ENCODE measurements at places on chromosomes 7 and 10. TPM values are rescaled to one million over a fixed set of nuclear protein-coding genes. Genes with fewer than 3 reads are reported as not detected.

GRCh38 chr7:15284396-15284795 lies 277.4 kb downstream of the AGMO start:
- DNase-seq: no peak

KAZALD1 gene
- total RNA-seq: 0.17 TPM

SAP25 gene
- not detected for total RNA-seq

DNA sequence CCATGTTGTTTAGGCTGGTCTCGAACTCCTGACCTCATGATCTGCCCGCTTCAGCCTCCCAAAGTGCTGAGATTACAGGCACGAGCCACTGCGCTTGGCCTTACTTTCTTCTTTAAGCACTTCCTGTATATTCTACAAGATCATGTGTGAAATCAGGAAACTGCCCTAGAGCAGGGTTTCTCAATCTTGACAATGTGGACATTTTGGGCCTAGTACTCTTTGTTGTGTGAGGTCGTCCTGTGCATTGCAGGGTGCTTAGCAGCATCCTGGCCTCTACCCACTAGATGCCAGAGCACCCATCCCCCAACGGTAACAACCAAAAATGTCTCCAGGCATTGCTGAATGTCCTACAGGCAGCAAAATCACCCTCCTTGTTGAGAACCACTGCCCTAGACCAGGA lies 24.7 kb downstream of the RRP12 start:
- DNase-seq: no peak

GRCh38 chr10:67978749-67979148 lies 94.3 kb downstream of the SIRT1 start:
- DNase-seq: no peak

DNA sequence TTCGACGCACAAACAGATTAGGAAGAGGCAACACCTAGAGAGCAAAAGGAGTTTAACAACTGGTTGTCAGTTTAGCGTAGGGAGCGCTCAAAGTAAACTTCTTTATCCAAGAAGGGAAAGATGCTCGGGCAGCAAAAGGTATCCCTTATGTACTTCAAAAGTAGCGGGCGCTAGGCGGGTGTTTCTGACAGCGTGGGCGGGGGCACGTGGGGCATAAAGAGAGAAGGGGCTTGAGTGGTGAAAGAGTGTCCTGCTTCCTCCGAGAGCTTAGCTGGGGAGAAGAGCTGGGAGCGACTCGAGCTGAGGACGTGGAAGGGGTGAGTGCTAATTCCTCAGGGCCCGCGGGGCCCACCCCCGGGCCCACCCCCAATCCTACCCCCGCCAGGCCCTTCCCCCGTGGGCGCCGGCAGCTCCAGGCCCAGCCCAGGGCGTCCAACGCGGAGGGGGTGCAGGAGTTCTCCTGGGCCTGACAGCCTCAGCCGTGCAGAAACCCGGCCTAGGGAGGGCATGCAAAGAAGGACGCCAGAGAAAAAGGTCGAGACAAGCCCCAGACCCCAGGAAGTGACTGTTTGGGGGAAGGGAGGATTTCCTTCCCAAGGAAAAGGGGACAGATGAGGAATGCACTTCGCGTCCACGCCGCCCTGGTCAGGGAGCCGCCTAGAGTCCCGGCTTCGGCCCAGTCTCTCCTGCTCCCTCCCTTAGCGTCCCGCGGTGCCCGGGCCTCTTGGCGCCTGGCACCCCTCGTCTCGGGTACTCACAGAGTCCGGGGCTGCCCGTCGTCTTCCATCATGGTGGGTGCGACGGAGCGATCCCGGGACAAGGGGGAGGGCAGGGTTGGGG lies 868 bp downstream of the TIAL1 start:
- peak; percentile 59 for DNase-seq

GRCh38 chr10:49592726-49593563 lies 17.2 kb upstream of the SLC18A3 start:
- DNase-seq: peak; percentile 78

GRCh38 chr7:131543298-131543697 lies 13.1 kb downstream of the PODXL start:
- DNase-seq: no peak

DNA sequence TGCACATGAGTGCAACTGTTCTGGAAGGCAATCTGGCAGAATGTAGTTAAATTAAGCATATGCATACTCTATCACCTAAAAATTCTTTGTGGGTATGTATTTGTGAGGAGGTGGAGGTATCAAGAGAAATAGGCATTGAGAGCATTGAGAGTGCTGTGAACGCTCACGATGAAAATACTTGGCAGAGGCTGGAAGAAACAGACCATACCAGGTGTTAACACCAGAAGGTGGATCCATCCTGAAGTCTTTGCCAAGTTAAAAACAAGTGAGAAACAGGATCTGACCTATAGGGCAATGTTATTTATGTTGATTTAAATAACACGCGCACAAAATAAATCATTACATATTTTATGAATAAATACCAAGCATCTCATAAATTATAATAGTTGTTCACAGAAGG lies 311.6 kb downstream of the PCLO start:
- no peak for DNase-seq

DNA sequence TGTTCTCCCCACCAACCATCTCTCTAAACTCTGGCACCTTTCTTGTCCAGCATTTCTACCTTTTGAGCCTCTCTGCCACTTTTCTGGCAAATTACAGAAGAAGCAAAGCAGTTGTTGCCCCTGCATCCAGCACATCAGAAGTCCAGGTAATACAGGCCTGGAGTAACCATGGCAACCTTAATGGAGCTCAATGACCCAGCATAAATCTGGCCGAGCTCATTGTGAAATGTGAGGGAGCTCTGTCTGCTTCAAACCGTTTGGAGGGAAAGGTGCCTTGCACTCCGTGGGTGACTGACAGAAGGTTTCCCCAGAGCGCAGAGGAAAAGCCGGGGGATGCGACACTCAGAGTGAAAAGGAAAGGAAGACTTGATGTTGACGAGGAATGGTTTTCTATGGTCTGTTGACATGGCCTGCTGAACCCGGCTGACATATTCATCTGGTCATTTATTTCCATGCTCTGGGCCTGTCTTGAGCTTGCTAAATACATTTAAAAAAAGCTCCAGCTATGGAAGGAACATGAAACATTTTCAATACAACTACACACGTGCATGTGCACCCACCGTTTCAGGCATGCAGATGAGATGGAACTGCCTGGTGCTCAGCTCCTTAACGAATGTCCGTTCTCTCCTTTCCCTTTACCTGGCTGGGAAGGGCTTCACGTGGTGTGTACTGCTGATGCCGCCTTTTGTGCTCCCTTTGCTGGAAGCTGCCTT lies 74.9 kb downstream of the ADRA2A start:
- no peak for DNase-seq

GRCh38 chr10:11024596-11024995 lies 6.9 kb downstream of the CELF2 start:
- peak; percentile 87 for DNase-seq

LOXL4 gene
- 0.68 TPM for total RNA-seq

DNA sequence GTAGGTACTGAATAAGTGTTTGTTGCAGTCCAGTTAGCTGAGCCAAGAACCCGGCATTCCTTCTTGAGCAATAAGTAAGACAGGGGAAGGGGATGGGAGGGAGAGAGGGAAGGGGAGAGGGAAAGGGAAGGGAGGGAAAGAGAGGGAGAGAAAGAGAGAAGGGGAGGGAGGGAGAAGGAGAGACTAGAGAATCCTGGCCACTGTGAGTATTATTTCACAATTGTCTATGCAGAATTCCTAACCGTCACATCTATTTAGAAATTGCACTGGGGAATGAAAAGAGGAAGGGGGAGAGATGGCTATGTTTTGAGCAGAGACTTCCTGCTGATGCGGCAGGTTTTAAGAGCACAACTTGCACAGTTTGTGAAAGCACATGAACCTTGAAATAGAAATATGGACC lies 251.4 kb upstream of the ZMIZ1 start:
- no peak for DNase-seq

- DNase-seq: no peak
Observed at GRCh38 chr10:111525696-111526095, 448.9 kb downstream of the ADRA2A start.

GRCh38 chr7:13901577-13901976 lies 87.9 kb downstream of the ETV1 start:
- DNase-seq: no peak

DNA sequence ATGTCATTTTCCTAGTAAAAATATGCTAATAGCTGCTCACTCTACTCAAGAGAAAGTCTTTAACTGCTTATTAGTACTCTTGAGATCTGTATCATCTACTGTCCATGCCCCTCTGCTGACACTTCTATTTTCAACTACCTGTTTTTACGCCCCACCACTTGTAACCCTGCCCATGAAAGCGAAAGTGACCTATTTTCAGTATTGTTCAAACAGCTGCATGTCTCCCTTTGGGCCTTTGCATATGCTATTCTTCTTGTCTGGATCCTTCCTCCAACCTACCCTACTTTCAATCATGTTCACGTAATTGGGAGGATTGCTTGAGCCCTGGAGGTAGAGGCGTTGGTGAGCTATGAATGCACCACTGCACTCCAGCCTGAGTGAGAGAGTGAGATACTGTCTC lies 1481.3 kb downstream of the GATA3 start:
- no peak for DNase-seq

DNA sequence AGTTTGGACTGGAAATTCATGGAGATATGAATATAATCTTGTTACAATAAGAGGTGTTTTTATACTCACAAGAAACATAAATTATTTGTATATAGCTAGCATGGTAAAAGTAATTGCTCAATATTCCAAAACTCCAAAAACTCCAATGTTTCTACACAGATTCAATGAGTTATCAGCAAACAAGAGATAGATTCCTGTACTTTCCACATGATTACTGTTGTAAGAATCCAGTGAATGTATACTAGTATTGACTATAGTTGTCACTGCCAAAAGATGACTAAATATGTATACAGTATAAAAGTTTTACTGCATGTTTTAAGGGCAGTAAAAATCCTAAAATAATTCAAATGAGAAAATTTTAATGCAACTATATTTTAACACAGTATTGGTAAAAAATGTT lies 10.7 kb downstream of the ATOH7 start:
- DNase-seq: no peak

DNA sequence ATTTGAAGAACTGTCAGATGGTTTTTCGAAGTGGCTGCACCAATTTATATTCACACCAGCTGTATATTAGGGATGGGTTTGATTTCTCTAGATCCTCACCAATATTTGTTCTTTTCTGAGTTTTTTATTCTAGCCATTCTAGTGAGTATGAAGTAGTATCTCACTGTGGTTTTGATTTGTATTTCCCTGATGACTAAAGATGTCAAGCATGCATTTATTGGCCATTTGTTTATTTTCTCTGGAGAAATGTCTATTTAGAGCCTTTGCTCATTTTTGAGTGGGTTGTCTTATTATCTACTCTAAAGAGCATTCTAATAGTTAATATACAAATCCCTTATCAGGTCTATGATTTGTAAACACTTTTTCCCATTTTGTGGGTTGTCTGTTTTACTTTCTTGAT lies 123.9 kb downstream of the PCLO start:
- no peak for DNase-seq

Measured in dermis blood vessel endothelial cell (primary cell).